ENCODE measurements at places on chromosomes 7 and 10. TPM values are rescaled to one million over a fixed set of nuclear protein-coding genes. Genes with fewer than 3 reads are reported as not detected.

- DNase-seq = no peak
Observed at GRCh38 chr7:38034062-38034908, 113.8 kb downstream of the EPDR1 start.

DNA sequence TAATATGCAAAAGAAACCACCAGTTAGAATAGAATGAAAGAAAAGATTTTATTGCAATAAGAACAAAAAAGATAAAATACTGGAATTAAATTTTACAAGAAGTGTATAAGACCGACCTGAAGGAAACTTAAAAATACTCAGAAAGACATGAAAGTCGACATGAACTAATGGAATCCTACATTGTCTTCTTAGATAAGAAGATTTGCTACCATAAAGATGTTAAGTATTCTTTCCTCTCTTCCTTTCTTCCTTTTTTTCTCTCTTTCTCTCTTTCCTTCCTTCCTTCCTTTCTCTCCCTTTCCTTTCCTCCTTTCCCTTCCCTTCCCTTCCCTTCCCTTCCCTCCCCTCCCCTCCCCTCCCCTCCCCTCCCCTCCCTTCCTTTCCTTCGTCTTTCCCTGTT, 6.5 kb downstream of the TAS2R60 start:
- no peak for DNase-seq

- no peak for DNase-seq
Observed at GRCh38 chr7:34281260-34281659, 375.9 kb downstream of the BMPER start.

- no peak for DNase-seq
Observed at GRCh38 chr7:100342765-100343164, 15.2 kb upstream of the PILRB start.

DNA sequence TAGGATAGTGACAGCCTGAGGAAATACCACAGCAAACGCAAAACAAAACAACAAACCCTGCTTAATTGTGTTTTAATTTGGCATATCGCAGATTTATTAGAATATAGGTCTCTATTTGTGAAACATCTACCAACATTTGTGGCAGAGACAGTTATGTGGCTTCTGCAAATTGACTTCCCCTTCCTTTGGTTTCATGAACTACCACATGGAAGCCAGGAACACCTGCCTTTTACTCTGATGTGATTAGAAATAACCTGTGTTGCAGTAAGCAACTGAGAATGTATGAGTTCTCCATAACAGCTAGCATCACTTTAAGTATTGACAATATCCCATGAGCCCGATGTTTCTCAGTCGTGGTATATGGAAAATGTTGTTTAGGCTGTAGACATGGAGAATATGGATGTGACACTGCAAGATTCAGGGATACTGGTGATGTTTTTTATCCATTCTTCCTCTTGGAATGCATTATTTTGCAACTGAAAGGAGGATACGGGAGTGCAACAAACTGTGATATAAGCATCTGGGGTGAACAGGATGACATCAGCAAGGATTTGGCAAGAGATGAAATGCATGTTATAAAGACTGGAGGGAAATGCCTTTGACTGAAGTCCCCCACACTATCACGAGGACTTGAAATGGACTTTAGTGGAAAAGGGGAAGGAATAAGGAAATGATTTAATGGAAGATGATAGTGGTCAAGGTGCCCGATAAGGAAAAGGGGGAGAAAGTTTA, 95.9 kb downstream of the CUBN start:
- DNase-seq = no peak

- no peak for DNase-seq
Observed at GRCh38 chr10:37478381-37478780, 353.0 kb downstream of the ANKRD30A start.

DNA sequence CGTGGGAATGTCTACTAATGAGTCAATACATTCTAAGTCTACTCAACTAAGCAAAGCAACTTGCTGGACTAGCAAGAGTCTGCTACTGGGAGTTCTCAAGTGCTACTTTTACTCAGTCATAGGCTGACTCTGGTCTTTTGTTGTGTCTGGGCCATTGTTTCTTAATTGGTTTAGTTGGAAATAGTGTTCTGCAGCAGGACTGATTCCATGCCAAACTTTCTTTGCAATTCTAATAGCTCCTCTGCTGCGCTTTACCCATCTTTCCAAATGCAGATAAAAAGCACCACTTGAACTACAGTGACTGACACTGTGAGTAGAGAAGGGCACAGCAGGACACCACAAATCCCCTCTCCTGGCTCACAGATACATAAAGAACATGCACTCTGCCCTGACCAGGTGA, 125.7 kb downstream of the CD36 start:
- no peak for DNase-seq

DNA sequence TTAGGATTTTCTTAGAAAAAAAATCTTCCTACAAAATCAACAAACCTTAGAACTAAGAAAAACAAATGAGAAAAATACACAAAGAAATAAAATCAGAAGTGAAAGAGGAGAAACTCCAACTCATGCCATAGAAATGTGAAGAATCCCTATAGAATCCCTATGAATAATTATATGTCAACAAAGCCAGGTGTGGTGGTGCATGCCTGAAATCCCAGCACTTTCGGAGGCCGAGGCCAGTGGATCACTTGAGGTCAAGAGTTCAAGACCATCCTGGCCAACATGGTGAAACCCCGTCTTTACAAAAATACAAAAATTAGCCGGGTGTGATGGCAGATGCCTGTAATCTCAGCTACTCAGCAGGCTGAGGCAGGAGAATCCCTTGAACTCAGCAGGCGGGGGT, 27.1 kb downstream of the ACSM6 start:
- DNase-seq = no peak

DNA sequence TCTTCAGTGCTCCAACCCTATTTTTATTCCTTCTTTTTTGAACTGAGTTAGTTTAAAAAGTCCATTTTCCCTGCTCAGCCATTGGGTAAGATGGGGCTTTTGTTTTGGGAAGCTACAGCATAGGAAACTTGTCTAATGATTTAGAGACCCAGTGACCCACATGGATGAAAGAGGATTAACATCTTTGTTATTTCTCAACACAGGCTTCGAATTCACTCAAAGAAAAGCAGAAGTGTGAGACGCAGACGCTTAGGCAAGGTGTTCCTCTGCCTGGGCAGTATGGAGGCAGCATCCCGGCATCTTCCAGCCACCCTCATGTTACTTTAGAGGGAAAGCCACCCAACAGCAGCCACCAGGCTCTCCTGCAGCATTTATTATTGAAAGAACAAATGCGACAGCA, 152.0 kb downstream of the HDAC9 start:
- no peak for DNase-seq

DNA sequence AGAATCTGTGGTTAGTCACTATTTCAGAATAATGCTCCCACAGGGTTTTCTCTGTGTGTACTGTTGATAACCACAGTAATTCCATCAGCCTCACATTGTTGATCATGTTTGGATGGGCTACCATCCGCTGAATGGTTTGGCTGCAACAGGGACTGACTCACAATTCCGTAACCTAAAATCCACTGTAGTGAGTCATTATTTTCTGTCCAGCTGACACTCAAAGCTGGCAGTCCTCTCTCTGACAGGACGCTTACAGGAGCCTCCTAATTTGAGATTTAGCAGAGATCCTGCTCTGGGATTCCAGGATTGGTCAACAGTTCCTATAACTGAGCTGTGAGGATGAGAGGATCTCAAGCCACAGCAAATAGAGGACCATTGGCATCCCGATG, 32.7 kb downstream of the VWA2 start:
- DNase-seq = no peak

DNA sequence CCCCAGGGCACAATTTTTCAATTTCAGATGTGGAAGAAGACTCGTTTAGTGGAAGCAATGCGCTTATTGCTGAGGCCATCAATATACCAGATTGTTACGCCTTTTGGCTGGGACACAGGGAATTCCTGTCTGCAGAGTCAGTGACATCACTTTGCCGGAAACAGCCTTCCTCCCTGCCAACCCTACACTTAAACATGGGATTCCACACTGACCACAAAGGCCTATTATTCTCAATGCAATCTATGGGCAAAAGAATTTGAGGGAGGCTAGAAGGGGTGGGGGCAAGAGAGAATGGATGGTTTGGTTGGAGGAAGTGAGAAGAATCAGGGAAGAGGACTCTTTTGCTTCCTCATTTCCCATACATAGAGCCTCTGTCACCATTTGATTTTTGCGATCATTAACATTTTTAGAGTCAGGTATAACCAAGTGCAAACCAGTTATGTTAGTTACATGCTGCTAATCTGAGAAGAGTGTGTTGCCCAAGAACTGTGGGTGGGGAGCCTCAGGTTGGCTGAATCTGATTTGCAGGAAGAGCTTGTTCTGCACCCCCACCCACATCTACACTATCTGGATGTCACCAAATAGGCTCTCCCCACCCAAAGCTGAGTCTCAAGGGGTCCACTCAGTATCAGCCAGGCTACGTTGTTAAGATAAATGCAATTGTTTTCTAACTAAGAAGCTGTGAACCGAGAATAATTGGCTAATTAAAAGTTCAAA, 58.2 kb downstream of the ENTPD1 start:
- no peak for DNase-seq

DNA sequence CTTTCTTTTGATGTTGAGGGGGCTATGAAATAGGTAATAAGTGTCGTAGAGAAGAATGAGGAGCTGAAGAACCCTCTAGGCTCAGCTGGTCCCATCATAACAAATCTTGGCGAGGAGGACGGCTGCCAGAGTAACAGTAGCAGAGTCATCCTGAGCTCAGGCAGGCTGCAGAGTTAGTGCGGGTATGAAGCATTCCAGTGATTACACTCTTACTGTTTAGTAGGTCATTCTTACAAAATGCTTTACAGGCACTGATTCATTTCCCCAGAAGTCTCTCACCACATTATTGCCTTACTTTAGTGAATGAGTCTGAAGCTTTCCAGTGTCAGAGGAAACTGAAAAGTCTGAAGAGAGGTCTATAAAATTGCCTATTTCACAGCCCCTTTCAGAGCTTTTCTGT, 43.9 kb upstream of the GPR158 start:
- no peak for DNase-seq

GRCh38 chr10:74058071-74058470, 60.2 kb downstream of the VCL start:
- DNase-seq = peak; percentile 9

DNA sequence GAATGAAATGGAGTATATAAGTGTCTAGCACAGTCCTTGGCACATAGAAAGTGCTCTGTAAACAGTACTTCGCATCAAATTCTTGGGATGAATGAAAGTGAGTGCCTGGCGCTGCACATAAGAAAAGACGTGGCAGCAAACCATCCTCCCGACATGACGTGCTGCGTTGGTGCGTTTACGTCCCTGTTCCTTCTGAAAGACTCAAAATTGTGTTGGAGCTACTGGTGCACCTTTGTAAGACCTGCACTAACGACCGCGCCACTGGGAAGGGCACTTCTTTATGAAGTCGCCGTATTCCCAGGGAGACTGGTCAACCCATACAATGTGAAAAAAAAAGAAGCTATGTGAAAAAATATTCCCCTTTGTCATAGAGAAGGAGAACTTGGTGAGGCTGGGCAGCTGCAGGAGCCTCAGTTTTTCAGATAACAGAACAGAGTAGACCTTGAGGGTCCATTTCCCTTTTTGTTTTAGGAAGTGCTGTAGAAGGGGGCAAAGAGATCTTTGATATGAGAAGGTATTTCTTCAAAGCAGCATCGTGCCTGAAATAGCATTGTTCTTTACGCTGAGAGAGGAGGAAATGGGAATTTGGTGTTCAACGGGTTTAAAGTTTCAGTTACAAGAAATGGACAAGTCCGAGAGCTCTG, 91.7 kb downstream of the PTPRE start:
- no peak for DNase-seq

GRCh38 chr7:4028221-4028620, 653.9 kb upstream of the FOXK1 start:
- DNase-seq = no peak

GRCh38 chr10:61621605-61622051, 41.1 kb upstream of the CABCOCO1 start:
- no peak for DNase-seq

DNA sequence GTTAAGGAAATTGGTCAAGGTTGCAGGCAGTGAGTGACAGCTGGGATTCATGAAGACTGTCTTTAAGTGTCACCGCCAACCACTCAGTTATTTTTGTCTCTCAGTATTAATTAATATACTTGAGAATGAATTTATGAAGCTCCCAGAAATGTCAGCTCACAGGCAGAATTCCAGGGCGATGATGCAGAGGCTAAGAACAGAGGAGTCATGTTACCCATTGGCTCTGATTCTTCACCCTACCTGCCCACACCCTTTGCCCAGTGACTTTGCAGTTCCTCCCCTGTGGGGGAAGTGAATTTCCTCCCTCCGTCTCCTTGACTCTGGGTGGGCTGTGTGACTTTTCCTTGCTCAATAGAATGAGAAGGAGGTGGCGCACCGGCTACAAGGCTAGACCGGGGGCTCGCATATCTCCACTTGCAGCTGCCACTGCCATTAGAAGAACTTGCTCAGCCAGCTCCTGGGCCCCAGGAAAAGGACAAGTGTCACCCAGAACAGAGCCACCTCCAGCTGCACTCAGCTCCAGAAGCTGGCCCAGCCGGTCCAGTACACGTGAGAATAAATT, 157.1 kb upstream of the PRKCQ start:
- no peak for DNase-seq

GRCh38 chr7:71286336-71286735, 154.4 kb downstream of the GALNT17 start:
- DNase-seq = no peak

GRCh38 chr7:134710511-134710853, 63.8 kb downstream of the BPGM start:
- DNase-seq = no peak

- peak; percentile 8 for DNase-seq
Observed at GRCh38 chr10:107653832-107654287, 489.4 kb upstream of the SORCS1 start.

DNA sequence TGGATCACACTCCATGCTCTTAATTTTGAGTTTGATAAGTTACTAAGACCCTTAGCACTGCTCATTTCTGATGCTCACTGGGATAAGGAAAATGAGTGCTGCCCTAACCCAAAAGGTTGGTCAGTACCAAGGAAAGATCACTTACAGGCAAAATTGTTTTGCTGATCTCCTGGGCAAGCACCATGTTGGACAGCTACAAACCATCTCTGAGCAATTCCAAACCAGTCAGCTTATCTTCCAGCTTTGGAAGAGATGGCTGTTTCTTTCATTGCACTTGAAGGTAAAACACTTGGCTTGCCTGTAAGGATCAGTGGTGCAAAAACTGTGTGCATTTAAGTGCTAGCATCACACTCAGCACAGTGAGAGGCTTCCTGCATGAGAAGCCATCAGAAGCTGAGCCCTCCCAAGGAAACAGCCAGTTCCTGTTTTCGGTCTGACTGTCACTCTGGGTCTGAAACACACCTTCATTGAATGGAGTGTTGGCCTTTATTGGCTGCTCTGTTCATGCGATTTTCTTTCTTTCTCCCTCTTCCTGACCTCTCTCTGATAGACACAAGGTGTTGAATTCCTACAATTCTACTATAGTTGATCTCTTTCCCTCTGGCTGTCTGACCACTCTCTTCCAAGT, 126.4 kb upstream of the GHITM start:
- DNase-seq = peak; percentile 12

The ARHGEF35 gene
- total RNA-seq = 4.2 TPM

The GPR141 gene
- total RNA-seq = not detected

The MBL2 gene
- not detected for total RNA-seq

The MDFIC gene
- total RNA-seq = 91.2 TPM

The SCART1 gene
- total RNA-seq = 4.5 TPM

The CRHR2 gene
- total RNA-seq = not detected

The CDHR3 gene
- total RNA-seq = 2.7 TPM

The HOXA7 gene
- total RNA-seq = not detected

All from activated CD4-positive, alpha-beta T cell treated with anti-CD3 and anti-CD28 coated beads, Interleukin-2, amount 10 ng/mL, durations not matched to agents 7 days and 5 days (primary cell).